ENCODE measurements at places on chromosomes 2 and 18.

DNA sequence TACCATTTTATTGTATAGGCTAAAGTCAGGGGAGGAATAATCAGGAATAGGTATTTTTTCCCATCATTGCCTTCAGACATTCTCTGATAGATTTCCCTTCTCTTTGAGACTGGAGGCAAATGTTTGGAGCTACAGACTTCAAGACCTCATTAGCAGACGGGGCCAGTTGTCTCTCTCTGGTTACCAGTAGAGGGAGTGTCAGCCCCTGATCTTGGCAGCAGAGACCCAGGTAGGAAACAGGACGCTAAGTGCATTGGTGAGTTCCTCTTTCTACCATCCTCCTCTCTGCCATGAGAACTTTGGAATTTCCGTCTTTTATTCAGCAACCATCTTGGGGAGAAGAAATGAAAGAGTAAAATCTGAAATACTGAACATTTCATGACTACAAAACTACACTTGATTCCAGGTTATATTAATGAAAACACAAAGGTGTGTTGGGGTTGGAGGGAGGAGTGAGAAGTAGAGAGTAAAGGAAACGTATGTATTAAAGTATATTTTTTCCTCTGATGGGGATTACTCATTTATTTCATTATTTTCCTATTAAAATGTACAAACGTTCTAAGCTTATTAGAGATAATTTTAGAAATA, 186.2 kb upstream of the GCFC2 start:
- no peak for DNase-seq

- no peak for DNase-seq
These were observed 113.8 kb downstream of the GALNT1 start for GRCh38 chr18:35695384-35695783.

GRCh38 chr2:240591784-240592183, 5.2 kb downstream of the CAPN10 start:
- no peak for DNase-seq

DNA sequence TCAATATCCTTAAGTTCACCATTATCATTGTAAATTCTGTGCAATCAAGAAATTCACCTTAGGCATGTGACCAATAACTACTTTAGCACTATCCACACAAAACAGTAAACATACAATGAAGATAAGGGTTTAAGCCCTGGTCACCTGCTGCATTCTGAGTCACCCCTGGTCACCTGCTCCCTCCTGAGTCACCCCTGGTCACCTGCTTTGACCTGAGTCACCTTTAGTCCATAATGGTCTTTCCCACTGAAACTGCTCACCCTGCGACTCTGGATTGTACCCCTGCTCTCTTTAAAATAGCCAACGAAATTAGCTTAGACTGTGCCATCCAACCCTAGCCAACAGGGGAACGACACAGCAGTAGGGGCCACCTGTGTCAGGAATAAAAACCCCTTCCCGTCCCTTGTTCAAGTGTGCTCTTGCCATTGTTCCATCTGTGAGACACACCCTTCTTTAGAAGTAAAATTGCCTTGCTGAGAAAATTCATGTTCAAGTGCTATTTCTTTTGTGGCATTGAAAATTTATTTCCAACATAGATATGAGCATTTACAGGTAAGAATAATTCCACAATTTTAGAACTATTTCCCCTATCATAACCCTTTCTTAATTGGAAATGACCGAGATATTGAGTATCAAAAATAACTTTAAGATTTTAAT, 902.8 kb downstream of the DSC3 start:
- no peak for DNase-seq

All from fibroblast of skin of scalp (primary cell).